HepG2 (cell line): ENCODE measurements at places on chromosomes 11 and 22. TPM values are rescaled to one million over a fixed set of nuclear protein-coding genes. Genes with fewer than 3 reads are reported as not detected.

- H3K27me3 ChIP-seq, result no peaks in the 10 kb centered on the region; the same call in none of the 2 replicates
- no peak for DNase-seq
- H3K36me3 ChIP-seq, result no peaks in the 10 kb centered on the region
- no peaks in the 10 kb centered on the region for H3K4me1 ChIP-seq
These were observed 1.5 kb downstream of the MAPK8IP1 start for GRCh38 chr11:45886816-45887520.

The LRRN4CL gene
- 0.11 TPM in 1 of 2 replicates, not detected in the other for total RNA-seq

The CD6 gene
- not detected in 2 replicates for total RNA-seq

The RGL4 gene
- total RNA-seq, result not detected in 2 replicates

GRCh38 chr22:27654546-27655445 is 146.8 kb downstream of the MN1 start:
- H3K27me3 ChIP-seq, result no peaks in the 10 kb centered on the region
- DNase-seq, result no peak
- H3K4me1 ChIP-seq, result peaks cover 15% of the 10 kb centered on the region
- no peak overlapping the region for H3K27ac ChIP-seq

The HSPB2 gene
- total RNA-seq, result not detected in 2 replicates

- H3K4me3 ChIP-seq, result no peak overlapping the region
- H3K36me3 ChIP-seq, result no peaks in the 10 kb centered on the region
- no peak for DNase-seq
- no peak overlapping the region for H3K27ac ChIP-seq
- no peaks in the 10 kb centered on the region for H3K27me3 ChIP-seq
- peaks cover 10% of the 10 kb centered on the region for H3K4me1 ChIP-seq
These were observed 155.7 kb downstream of the NAV2 start for GRCh38 chr11:19868281-19868821.

- no peak overlapping the region for H3K4me3 ChIP-seq
- H3K36me3 ChIP-seq, result no peaks in the 10 kb centered on the region
- no peaks in the 10 kb centered on the region for H3K4me1 ChIP-seq
- no peaks in the 10 kb centered on the region; the same call in 1 of the 2 replicates for H3K27me3 ChIP-seq
- H3K27ac ChIP-seq, result no peak overlapping the region
These were observed 173.3 kb downstream of the FAM76B start for GRCh38 chr11:95616256-95616804.

- peaks cover 13% of the 10 kb centered on the region; the same call in 2 of the 3 replicates for H3K27me3 ChIP-seq
- no peak overlapping the region for H3K4me3 ChIP-seq
- no peak overlapping the region for H3K27ac ChIP-seq
- no peak for DNase-seq
- peaks cover 22% of the 10 kb centered on the region for H3K4me1 ChIP-seq
These were observed 7.0 kb downstream of the EMID1 start for GRCh38 chr22:29212743-29213142.

DNA sequence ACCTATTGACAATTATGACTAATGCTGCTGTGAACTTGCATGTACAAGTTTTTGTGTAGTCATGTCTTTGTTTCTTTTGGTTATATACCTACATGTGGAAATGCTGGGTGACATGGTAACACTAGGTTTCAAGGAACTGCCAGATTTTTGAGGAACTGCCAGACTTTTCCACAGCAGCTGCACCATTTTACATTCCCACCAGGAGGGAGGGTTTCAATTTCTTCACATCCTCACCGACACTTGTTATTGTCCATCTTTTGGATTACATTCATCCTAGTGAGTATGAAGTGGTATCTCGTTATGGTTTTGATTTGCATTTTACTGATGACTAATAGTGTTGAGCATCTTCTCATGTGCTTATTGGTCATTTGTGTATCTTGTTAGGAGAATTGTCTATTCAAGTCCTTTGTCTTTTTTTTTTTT is 13.3 kb downstream of the CLDN5 start:
- H3K36me3 ChIP-seq, result peaks cover 8% of the 10 kb centered on the region
- H3K4me3 ChIP-seq, result no peak overlapping the region
- no peak overlapping the region for H3K27ac ChIP-seq
- no peaks in the 10 kb centered on the region for H3K27me3 ChIP-seq
- no peak for DNase-seq
- no peaks in the 10 kb centered on the region for H3K4me1 ChIP-seq

The TMA7B gene
- not detected in 2 replicates for total RNA-seq

GRCh38 chr11:8335186-8335585 is 71.5 kb upstream of the LMO1 start:
- peaks cover 4% of the 10 kb centered on the region; the same call in 2 of the 3 replicates for H3K27me3 ChIP-seq
- no peak overlapping the region for H3K27ac ChIP-seq
- H3K4me1 ChIP-seq, result no peaks in the 10 kb centered on the region
- H3K36me3 ChIP-seq, result no peaks in the 10 kb centered on the region
- DNase-seq, result no peak
- H3K4me3 ChIP-seq, result no peak overlapping the region

The FGF19 gene
- not detected in 2 replicates for total RNA-seq

GRCh38 chr22:29813126-29813525 is 24.9 kb downstream of the ASCC2 start:
- H3K36me3 ChIP-seq, result peaks cover 19% of the 10 kb centered on the region
- no peaks in the 10 kb centered on the region for H3K27me3 ChIP-seq
- H3K4me3 ChIP-seq, result no peak overlapping the region
- H3K4me1 ChIP-seq, result peaks cover 51% of the 10 kb centered on the region
- no peak overlapping the region for H3K27ac ChIP-seq

DNA sequence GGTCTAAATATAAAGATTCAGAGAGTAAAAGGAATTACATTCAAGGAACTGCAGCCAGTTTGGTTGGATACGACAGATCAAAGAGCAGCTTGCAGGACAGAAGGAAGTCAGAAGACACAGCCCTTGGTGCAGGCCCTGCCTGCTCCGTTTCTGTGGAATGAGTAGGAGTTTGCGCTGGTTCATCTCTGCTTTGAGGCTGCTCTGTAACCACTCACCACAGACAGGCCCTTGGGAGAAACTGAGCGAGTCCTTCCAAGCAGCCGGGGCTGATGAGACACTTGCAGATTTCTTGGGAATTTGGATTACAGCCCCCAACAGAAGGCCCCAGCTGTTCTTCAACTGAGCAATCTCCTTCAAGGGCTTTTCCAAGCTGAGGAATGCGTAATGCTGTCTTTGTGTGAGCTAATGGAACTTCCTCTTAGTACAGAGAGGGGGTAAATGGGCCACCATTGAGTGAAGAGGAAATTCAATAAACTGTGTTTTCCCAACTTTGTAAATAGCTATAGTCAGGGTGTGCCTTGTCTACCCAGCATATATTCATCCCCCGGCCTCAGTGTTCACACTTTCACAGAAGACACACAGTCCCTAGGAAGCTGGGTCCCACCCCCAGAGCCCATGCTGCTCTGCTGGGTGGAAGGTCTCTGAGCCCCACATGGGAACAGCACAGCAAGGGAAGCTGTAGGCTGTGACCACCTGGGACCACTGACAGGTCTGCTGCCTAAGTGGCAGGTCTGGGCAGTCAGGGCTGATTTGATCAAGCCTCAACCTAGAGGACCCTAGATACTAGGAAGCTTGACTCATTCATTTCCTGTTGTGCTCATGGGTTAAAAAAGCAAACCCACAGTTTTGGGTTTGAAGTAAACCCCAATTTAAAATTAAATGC is 16.6 kb downstream of the IL10RA start:
- no peak for DNase-seq
- no peak overlapping the region for H3K27ac ChIP-seq
- H3K4me3 ChIP-seq, result no peak overlapping the region
- H3K27me3 ChIP-seq, result peaks cover 2% of the 10 kb centered on the region; the same call in 1 of the 2 replicates
- H3K36me3 ChIP-seq, result no peaks in the 10 kb centered on the region
- H3K4me1 ChIP-seq, result no peaks in the 10 kb centered on the region

The PGA3 gene
- not detected in 2 replicates for total RNA-seq

GRCh38 chr11:11076879-11077278 is 219.0 kb upstream of the ZBED5 start:
- H3K4me3 ChIP-seq, result no peak overlapping the region
- DNase-seq, result no peak

The ACRV1 gene
- not detected in 2 replicates for total RNA-seq

- no peaks in the 10 kb centered on the region for H3K36me3 ChIP-seq
- no peak overlapping the region for H3K4me3 ChIP-seq
- peaks cover 4% of the 10 kb centered on the region for H3K27me3 ChIP-seq
- H3K27ac ChIP-seq, result no peak overlapping the region
- DNase-seq, result no peak
These were observed 60.0 kb downstream of the RTL6 start for GRCh38 chr22:44438056-44438455.

The SIK2 gene
- total RNA-seq, result 8.1 and 11.0 TPM in 2 replicates

The C1QTNF5 gene
- 0.77 and 1.2 TPM in 2 replicates for total RNA-seq

DNA sequence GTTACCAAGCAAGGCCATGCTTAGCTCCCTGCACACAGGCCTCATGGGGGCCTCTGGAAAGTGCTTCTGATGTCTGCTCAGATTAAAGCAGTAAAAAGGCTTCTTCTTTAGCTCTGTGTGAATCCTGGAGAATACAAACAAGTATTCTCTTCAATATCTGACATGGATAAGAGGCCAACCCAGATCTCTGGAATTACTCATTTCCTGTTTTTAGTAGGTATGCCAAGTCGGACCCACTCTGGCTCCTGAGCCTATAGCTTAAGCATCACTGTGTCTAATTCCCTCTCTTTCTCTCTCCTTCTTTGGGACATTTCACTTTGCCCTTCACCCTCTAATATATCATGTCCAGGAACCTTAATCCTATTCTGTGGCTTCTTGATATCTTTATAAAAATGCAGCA is 529.6 kb upstream of the CCDC90B start:
- no peak for DNase-seq
- no peaks in the 10 kb centered on the region for H3K36me3 ChIP-seq
- H3K27me3 ChIP-seq, result no peaks in the 10 kb centered on the region
- no peak overlapping the region for H3K27ac ChIP-seq
- no peaks in the 10 kb centered on the region for H3K4me1 ChIP-seq

- no peaks in the 10 kb centered on the region for H3K4me1 ChIP-seq
- H3K4me3 ChIP-seq, result no peak overlapping the region
- H3K27ac ChIP-seq, result no peak overlapping the region
- no peak for DNase-seq
These were observed 29.6 kb upstream of the HSPA8 start for GRCh38 chr11:123091506-123091905.

The PLAAT4 gene
- total RNA-seq, result 1.00 and 1.6 TPM in 2 replicates

DNA sequence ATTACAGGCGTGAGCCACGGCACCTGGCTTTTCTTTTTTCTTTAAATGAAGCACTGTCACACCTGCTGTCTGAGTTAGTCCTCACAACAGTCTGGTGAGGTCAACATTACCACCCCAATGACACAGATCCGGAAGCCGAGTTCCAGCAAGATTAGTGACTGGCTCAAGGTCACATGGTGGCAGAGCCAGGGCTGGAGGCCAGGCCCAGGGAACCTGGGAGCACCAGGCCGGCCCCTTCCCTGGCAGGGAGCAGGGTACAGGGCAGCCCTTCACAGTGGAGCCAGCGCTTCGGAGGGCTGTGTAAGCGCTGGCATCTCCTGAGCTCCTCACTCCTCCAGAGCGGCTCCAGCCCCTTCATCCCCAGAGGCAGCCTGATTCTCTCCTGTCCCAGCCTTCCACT is 118.7 kb downstream of the ST3GAL4 start:
- H3K27ac ChIP-seq, result no peak overlapping the region
- H3K36me3 ChIP-seq, result no peaks in the 10 kb centered on the region
- H3K27me3 ChIP-seq, result peaks cover 34% of the 10 kb centered on the region; the same call in 2 of the 3 replicates
- DNase-seq, result peak; percentile 57
- no peak overlapping the region for H3K4me3 ChIP-seq

The CTSW gene
- total RNA-seq, result not detected in 2 replicates

GRCh38 chr11:46637546-46637945 is 20.2 kb downstream of the ATG13 start:
- H3K4me3 ChIP-seq, result no peak overlapping the region
- no peak for DNase-seq
- H3K4me1 ChIP-seq, result peaks cover 60% of the 10 kb centered on the region
- peaks cover 3% of the 10 kb centered on the region; the same call in 1 of the 2 replicates for H3K36me3 ChIP-seq

The PLAAT2 gene
- 0.29 TPM in 1 of 2 replicates, not detected in the other for total RNA-seq

- H3K36me3 ChIP-seq, result peaks cover 24% of the 10 kb centered on the region
- H3K4me3 ChIP-seq, result no peak overlapping the region
- peak; percentile 18 for DNase-seq
- H3K27ac ChIP-seq, result no peak overlapping the region
These were observed 42.2 kb downstream of the POLD3 start for GRCh38 chr11:74634537-74634936.
